ENCODE measurements at places on chromosomes 4 and X.

- no peak for DNase-seq
Measured at GRCh38 chr4:23438764-23439163, 451.1 kb downstream of the PPARGC1A start.

- peak; percentile 61 for DNase-seq
Measured at GRCh38 chr4:41146716-41147506, 67.4 kb downstream of the APBB2 start.

DNA sequence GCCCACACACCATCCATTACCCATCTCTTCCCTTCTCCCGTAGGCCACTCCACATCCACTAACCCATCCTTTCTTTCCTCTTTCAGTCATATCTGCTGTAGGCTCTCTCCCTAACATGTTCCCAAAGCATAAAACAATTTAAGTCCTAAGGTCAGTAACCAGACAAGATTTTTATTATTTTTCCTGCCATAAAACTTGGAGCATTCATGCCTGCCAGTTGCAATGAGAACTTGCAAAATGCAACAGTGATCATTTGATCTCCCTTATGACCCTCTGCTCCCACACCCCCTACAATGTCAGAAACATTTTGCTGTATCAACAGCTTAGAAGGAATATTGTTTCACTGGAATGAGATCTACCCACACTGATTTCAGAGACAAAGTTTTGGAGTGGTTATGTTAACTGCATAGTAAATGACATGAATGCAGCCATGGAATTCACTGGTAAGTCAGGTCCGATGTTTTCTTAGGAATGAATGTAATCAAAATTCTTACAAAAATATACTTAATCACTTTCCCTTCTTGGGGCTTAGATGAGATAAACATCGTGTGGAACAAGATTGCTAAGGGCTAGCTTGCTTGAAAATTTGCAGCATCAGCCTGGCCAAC lies 5.7 kb downstream of the NIPAL1 start:
- no peak for DNase-seq

GRCh38 chrX:2183193-2183725 lies 317.5 kb downstream of the DHRSX start:
- DNase-seq, result no peak

- DNase-seq, result no peak
Measured at GRCh38 chr4:16572631-16573030, 325.8 kb downstream of the LDB2 start.

- DNase-seq, result peak; percentile 35
Measured at GRCh38 chr4:112266823-112267222, 18.9 kb downstream of the TIFA start.

DNA sequence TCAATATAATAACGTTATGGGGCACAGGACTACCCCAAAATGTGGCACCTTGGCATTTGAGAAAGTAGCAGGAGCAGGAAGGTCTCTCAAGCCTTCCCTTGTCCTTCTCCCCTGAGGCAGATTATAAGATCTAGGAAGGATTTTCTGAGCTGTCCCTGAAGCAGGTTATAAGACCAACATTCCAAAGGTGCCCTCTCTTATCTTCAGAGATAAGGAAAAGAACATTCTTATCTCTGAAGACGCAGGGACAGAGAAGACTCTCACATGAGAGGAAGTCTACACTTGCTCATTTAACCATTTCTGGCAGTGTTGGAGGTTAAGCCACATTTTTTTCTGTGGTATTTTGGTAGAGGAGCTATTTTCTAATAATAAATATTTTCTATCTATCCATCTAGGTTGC lies 437.9 kb upstream of the MAOA start:
- no peak for DNase-seq

DNA sequence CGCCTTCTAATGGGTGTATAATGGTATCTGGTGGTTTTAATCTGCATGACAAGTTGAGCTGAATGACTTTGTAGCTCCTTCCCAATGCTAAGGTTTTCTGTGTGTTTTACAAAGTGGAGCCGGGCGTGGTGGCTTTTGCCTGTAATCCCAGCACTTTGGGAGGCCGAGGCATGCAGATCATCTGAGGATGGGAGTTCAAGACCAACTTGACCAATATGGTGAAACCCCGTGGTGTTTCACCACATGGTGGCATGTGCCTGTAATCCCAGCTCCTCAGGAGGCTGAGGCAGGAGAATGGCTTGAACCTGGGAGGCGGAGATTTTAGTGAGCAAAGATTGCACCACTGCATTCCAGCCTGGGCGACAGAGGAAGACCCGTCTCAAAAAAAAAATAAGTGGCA lies 28.9 kb downstream of the ARFIP1 start:
- no peak for DNase-seq

- DNase-seq, result peak; percentile 77
Measured at GRCh38 chr4:25937801-25938200, 23.8 kb downstream of the SMIM20 start.

DNA sequence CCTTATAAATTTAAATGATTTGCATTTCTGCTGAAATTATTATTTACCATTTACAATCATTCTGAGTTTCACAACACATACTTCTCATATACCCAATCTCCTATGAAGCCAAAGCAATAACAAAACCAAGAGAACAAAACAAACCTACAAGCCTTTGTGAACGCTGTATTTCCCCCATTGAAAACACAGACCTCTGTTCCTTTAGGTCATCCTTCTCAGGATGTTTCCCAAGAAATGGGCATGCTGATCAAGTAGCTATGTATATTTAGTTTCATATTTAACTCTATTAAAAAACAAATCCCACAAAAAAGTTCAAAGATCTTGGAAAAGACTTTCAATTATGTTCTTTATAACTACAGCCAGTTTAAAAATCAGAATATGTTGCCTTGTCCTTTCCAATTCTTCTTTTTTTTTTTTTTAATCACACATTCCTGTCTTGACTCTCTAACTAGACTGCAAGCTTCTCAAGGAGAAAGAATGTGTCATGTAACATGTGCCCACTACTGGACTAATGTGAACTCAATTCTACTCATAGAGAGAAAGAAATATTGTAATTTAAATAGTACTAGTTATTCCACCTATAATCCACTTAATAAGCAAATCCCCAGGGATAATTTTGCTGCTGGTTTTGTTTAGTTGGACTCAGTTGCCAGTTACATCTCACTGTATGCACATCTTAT lies 84.3 kb upstream of the PRSS48 start:
- DNase-seq, result peak; percentile 49

GRCh38 chr4:102441978-102442911 lies 58.9 kb upstream of the NFKB1 start:
- DNase-seq, result no peak

DNA sequence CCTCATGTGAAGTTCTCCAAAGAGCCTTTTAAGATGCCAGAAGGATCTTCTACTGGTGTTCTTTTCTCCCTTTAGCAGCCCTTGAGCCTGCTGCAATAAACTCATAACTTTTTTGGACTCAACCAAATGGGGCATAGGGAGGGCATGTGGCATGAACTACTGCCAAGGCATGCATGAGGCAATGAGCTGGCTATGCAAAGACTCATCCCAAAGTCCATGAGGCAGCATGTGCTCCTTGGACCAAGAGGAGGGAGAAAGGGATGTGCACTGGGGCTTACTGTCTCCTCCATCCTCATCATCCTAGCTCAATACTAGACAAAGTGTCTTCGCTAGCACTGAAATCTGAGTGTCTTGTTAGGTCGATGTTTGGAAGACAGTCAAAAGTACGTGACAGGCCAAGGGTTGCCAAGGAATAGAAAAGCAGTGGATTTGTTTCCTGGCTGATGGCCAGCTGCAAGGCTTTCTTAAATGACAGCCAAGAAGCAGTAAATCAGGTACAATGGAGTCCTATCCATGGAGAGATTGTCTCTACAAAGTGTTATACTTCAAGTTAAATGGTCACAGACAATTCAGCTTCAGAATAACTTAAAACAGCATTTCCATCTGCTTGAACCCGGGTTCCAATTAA lies 44.5 kb upstream of the ATXN3L start:
- DNase-seq, result no peak

DNA sequence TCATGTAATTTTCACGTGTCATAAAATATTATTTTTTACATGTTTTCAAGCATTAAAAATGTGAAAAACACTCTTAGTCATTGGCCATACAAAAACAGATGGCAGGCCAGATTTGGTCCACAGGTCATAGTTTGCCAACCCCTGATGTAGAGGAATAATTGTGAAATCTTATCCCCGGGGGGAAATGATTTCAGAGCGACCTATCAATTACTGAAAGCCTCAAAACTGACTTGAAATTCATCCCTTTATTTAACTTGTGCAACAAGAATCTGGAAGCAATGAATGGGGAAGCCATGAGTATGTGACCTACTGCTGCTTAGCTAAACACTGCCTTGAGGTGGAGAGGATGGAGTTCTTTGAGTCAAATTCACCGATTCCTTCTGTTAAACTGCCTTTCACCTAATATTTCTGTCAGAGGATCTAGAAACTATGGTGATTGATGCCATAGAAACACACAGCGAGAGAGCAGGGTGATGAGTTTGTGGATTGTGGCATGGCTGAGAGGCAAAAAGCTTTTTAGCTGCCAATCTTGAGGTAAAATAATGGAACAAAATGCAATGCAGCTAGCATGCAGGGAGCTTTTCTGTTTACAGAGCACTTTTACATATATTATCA lies 30.3 kb upstream of the BRS3 start:
- DNase-seq, result no peak

DNA sequence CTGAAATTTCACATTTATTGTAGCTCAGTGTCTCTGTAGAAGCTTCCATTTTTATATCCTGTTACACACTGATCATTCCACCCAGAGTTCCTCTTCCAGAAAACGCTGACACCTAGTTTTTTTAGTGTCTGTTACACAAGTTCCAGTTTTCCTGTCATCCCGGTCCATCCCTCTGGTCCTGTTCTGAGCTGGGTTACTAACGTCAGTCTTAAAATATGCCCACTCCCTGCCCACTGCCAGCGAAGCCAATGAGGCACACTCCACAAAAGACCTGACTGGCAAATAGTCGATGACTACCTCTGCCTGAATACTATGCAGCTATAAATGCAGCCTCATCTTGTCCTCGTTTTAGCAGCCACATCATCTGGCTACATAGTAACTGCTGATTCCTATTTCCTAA lies 30.9 kb upstream of the DDX3X start:
- DNase-seq, result no peak

- peak; percentile 34 for DNase-seq
Measured at GRCh38 chr4:82594456-82594855, 32.7 kb upstream of the TMEM150C start.

DNA sequence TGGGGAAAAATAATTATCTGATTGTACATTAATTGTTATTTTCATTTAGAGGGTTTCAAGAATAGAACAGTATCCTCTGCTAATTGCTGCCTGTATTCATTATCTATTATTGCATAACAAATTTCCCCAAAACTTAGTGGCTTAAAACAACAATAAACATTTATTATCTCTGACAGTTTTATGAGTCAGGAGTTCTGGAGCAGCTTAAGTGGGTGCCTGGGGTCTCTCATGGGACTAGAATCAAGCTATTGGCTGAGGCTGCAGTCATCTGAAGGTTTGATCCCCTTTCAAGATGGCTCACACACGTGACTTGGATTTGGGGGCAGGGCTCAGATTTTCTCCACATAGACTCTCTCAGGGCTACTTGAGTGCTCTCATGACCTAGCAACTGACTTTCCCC lies 98.1 kb upstream of the JADE1 start:
- DNase-seq, result no peak

GRCh38 chr4:182175788-182176519 lies 67.2 kb upstream of the TENM3 start:
- DNase-seq, result no peak

- DNase-seq, result peak; percentile 14
Measured at GRCh38 chr4:102430461-102430910, 70.7 kb upstream of the NFKB1 start.

DNA sequence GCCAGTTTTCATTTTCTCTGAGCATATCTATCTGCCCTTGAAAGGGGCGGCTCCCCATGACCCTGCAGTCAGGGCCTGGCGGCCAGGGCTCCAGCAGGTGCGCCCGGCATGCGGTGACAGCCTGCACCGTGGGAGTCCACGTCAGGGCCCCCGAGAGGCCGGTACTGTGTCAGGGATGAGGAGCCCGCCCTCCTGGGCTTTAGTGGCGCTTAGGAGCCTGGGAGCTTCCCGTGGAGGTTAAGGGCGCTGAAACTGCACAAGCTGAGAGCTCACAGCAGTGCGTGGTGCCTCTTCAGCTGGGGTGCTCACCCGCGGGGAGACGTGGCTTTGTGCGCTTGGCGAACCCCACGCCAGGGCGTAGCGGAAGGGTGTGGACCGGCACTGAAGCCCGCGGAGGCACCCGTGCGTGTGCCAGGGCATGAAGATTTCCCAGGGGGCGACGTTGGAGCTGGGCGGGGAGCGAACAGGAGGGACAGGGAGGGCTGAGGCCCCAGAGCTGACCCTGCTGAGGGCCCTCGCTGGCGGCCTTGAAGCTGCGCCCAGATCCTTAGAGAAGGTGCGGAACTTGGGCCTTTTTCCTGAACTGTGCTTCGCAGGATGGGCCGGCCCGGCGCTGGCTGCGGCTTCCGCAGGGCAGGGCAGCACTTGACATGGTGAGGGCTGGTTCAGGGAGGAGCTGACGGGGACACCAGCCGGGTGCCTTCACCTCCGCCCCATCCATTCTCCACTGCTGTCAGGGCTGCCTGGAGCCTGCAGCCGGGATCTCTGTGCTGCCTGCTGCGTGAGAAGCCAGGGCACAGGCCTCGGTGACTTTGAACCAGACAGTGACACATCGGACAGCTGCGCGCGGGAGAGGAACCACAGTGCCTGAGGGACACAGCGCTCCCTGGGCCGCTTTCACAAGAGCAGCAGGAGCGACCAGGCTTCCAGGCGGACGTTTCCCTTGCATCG lies 32.9 kb downstream of the HTT-AS start:
- DNase-seq, result peak; percentile 65

GRCh38 chr4:84495794-84496261 lies 3.3 kb downstream of the NKX6-1 start:
- no peak for DNase-seq

DNA sequence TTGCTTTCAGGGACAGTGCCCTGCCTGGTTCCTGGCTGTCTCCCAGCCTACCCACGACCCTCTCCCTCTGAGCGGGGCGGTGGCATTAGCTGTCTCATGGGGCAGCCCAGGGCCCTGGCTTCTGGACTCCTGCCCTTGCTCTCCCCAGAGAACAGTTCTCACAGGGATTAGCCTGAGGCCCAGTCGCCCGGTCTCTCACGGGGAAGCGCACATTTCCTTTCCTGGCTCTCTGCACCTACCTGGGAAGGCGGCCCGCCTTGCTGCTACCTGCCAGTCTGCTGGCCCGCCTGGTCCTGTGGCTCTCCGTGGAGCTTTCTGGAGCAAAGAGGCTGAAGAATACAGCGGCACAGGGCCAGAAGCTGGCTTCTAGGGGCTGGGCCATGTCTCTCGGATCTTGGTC lies 128.4 kb downstream of the FHDC1 start:
- no peak for DNase-seq

GRCh38 chr4:37008199-37008598 lies 236.3 kb upstream of the NWD2 start:
- no peak for DNase-seq

DNA sequence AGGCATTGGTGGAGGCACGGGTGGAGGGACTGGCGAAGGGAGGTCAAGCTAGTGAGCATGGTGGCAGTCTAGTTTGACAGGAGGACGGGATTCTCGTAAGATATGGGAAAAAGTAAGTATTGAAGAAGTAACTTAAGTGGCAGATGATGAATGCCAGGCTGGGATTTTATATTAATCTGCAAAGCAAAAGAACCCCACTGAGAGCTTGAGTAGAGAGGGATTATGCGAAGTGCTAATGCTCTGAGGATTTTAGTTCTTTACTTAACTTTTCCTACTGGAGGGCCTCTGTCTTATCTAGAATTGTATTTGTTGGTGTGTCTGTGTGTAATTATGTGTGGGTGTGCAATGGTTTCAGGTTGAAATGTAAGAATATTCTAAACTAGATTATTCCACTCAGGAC lies 327.9 kb downstream of the FAT4 start:
- no peak for DNase-seq

GRCh38 chrX:17081511-17081910 lies 135.1 kb downstream of the REPS2 start:
- DNase-seq, result no peak
